ENCODE measurements at places on chromosomes 5 and 9.

DNA sequence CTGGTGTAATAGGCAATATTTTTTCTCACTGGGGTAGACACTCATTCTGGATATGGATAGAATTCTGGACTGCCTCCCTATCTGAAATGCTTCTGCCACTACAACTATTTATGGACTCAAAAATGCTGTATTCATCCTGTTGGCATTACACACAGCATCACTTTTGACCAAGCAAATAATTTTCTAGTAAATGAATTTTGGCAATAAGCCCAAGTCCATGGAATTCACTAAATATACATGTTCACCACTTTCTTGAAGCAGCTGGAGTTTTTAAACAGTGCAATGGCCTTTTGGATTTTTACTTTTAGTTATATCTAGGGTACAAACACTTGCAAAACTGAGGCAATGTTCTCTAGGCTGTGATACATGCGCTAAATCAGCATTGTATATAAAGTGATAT lies 724.9 kb upstream of the EDIL3 start:
- no peak for DNase-seq

- no peak for DNase-seq
Measured at GRCh38 chr9:124146031-124146561, 111.7 kb upstream of the NEK6 start.

- DNase-seq = no peak
Measured at GRCh38 chr5:117461403-117461802, 886.8 kb upstream of the SEMA6A start.

GRCh38 chr9:93612796-93613154 lies 36.4 kb downstream of the PHF2 start:
- DNase-seq = no peak

GRCh38 chr5:11904265-11904906 lies at the start of gene CTNND2:
CTNND2 (minus strand) TSS chr5:11904446; CDS start chr5:11903853, 593 bp downstream.
- DNase-seq = peak; percentile 84

DNA sequence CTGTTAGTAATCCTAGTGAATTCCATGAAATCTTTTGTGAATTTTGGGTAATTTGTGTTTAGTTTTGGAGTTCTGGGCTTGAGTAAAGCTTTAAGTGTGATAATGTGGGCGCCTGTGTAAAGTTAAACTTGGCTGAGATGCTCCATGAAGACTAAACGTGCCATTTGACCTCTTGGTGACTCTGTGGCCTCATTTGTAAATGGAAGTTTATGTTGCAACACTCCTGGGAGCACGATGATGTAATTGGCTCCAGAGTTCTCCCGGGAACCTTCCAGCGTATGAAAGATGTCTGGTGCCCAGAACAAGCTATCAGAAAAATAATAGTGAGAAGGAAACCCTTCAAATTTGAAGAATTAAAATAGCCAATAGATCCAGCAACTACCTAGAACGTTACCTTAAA lies 981.2 kb downstream of the TLE4 start:
- DNase-seq = no peak

DNA sequence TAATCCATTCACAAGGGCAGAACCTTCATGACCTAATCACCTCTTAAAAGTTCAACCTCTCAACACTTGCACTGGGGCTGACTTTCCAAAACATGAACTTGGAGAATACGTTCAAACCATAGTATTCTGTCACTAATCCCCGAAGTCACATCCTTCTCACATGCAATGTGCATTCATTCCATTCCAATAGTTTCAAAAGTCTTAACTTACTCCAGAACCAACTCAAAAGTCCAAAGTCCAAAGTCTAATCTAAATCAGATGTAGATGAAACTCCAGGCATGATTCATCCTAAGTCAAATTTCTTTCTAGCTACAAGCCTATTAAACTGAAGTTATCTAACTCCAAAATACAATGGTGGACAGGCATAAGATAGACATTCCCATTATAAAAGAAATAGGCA lies 21.7 kb upstream of the ADAMTSL1 start:
- no peak for DNase-seq

GRCh38 chr5:59268756-59269415 lies 624.6 kb downstream of the PDE4D start:
- DNase-seq = no peak

GRCh38 chr9:17063535-17064135 lies 71.2 kb upstream of the CNTLN start:
- peak; percentile 66 for DNase-seq

DNA sequence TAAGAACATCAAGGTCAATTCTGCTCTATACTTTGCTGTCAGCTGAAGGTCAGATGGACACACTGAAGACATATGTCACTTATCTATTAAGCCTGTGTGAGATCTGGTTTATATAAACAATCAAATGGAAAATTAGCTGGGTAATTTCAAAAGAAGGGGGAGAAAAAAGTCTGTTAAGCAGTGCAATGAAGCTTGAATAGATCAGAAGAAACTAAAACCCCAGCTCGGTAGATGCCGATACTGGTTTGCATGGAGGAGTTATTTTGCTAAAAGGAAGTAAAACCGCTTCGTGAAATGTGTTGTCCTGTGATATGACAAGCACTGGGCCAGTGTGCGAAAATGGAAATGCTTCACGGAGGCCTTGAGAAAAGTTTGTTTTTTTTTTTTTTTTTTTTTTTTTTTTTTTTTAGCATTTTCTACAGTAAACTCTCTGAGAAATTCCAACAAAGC lies 148.8 kb downstream of the MEF2C start:
- DNase-seq = no peak

GRCh38 chr5:24816206-24816605 lies 171.4 kb upstream of the CDH10 start:
- DNase-seq = peak; percentile 84

Measured in cerebellar cortex (tissue), 1 donor.